Astrocyte (in vitro differentiated cells and primary cell): ENCODE measurements at places on chromosomes 2 and 18. TPM values are rescaled to one million over a fixed set of nuclear protein-coding genes. Genes with fewer than 3 reads are reported as not detected.

PRKAG3 gene
- total RNA-seq = not detected in 2 replicates

NT5C1B gene
- not detected in 2 replicates for total RNA-seq

TUBB8B gene
- not detected in 2 replicates for total RNA-seq

FBXO15 gene
- total RNA-seq = 1.2 TPM in 2 replicates

PIKFYVE gene
- total RNA-seq = 29.8 and 32.2 TPM in 2 replicates

DNA sequence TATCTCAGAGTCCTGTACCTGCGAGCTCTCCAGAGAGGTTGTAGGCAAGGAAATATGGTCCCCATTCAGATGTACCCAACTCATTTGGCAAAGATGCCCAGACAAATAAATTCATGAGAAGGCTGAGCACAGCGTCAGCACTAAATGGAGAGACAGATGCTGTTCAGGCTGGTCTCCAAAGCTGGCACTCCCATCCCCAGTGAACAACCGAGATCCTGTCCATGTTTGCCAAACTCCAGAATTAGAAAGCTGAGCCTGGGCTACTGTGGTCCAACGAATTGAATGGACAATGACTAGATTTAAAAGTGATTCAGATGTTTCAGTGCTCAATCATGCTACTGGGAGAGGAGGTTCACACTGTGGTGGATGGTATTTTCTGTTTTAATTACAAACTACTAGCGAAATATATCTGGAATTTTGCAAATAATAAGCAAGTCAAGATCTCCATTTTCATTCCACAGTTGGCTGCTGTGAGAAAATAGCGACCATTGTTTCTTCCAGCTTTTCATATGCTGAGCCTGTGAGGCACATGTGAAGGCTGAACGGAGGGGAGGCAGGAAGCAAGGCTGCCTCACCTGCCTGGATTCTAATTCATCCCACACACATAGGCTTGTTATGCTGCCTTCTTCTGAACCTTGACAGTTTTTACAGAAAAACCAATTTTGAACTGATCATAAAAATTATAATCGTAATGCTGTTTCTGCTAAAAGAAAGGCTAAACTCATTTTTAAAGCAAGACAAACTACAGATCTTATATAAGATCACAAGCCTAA lies 22.6 kb upstream of the DAPL1 start:
- DNase-seq = no peak

DNA sequence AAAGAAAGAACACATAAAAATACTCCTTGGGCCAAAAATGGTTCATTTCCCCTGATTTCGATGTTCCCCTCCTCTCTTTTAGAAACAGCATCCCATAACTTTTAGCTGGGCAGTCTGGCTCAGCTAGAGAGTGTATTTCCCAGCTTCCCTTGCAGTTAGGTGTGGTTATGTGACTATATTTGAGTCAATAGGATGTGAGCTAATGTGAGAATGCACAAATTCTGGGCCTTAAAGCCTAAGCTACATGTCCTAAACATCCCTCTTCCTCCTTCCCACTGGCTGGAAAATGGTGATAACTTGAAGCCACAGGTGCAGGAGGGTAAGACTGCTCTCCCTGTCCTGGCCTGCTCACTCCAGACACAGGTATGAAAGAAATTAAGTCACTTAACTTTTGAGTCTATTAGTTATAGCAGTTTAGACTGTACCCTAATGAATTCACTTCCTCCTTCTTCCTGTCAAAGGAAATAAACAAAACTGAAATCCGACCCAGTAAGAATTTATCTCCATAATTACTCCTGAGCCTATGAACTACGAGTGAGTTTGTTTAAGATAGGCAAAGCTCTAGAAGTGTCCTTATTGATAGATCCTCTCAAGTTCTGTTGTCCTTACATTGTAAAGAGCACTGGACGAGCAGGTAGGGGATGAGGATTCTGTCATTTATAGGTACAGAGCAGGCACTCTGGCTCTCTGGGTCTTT lies 177.6 kb downstream of the MTX2 start:
- no peak for DNase-seq

- DNase-seq = no peak
These were observed 20.0 kb upstream of the STAT4 start for GRCh38 chr2:191170773-191171172.

DNA sequence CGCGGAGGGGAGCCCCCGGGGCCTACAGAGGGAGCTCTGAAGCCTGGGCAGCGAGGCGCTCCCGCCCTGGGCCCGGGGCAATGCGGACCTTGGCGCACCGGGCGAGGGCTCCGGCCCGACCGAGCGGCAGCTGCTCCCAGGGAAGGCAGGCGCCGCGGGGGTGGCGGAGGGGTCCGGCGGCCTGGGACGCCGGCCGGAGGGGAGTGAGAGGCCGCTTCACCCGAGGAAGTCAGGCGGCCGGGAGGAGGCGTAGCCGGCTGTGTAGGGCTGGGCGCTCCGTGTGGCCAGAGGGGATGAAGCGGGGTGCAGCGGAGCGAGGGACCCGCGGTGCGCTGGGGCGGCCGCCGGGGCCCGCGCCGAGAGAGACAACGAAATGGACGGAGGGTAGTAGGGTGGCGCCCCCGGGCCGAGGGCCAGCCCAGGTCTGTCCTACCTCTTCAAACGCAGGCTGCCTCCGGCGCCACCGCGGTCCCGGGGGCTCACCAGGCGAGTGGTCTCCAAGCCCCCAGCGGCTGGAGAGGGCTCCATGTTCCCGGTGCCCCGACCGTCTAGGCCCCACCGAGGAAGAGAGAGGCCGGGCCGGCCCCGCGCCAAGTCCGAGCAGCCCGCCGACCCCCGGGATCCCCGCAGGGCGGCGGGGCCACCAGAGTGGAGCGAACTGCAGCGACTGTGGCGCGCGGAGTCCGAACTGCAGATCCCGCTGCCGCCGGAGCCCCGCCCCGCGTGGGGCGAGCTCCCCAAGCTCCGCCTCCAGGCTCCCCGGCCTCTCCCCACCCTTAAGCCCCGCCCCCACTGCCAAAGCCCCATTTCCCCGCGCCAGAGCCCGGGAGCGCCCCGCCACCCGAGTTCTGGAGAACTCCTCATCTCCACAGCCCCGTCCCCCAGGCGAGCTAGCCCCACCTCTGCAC lies at the start of gene SLC30A3:
Gene SLC30A3, minus strand, starts transcription at position 669 of the 908 bp plus-strand sequence. Its CDS starts 141 bp downstream, at position 528.
- DNase-seq = no peak

DNA sequence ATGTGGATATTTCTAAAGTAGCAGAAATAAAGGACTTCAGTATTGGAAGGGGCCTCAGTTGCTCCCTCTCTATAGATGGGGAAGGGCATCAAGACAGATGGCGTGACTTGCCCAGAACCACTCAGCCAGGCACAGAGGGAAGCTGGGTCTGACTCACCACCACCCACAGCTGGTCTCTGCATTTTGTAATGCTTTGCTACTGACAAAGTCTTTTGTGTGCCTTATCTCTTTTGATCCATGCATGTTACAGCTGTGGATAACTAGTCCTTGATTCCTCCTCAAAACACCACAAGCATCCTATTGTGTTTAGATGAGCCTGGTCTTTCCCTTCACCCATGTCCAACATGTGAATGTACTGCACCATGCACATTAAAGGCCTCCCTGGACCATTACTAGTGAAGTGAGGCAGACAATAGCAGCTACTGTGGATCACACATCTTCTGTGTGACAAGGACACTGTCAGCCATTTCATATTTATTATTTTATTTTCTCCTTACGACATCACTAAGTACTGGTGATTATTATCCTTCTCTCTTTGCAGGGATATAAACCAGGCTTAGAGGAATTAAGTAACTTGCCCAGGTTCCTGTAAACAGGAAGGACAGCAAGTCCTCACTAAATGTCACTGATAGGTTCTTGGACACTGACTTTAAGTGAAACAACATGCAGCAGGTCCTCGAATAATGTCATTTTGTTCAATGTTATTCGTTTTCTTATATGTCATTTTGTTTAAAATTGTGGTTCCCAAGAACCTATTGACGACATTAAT lies 29.6 kb upstream of the IL37 start:
- DNase-seq = peak; percentile 94

DNA sequence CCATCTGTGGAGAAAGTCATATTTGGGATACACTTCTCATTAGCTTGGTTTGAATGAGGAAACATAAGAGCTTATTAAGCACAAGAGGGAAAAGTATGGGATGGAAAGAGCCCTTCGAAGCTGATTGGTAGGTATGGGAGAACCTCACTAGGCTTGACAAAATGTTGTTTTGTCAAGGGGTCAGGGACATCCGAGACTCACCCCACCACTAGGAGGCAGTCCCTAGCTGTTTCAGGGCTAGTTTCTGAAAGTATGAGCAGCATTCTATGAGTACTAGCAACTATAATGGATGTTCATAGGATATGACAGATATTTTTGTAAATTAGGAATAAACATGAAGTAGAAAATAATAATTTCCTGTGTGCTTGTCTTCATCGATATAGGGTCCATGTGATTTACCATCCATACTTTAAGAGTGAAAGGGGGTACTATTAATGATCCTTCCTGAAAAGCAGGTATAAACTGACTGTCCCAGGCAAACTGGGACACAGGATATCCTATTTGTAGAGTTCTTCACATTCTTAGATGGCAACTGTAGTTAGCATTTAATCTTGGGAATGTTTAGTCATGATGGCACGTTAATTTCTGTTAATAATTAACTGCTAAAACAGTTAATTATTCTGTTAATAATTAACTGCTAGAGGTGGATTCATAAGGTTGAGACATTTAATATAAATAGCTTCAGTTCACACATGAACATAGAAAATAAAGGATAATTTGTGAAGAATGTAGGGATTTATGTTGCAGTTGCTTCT lies 28.4 kb downstream of the OTX1 start:
- DNase-seq = no peak

GRCh38 chr2:1140389-1141003 lies 189.8 kb downstream of the SNTG2 start:
- DNase-seq = no peak

GRCh38 chr2:14194233-14194632 lies 438.3 kb upstream of the LRATD1 start:
- no peak for DNase-seq

DNA sequence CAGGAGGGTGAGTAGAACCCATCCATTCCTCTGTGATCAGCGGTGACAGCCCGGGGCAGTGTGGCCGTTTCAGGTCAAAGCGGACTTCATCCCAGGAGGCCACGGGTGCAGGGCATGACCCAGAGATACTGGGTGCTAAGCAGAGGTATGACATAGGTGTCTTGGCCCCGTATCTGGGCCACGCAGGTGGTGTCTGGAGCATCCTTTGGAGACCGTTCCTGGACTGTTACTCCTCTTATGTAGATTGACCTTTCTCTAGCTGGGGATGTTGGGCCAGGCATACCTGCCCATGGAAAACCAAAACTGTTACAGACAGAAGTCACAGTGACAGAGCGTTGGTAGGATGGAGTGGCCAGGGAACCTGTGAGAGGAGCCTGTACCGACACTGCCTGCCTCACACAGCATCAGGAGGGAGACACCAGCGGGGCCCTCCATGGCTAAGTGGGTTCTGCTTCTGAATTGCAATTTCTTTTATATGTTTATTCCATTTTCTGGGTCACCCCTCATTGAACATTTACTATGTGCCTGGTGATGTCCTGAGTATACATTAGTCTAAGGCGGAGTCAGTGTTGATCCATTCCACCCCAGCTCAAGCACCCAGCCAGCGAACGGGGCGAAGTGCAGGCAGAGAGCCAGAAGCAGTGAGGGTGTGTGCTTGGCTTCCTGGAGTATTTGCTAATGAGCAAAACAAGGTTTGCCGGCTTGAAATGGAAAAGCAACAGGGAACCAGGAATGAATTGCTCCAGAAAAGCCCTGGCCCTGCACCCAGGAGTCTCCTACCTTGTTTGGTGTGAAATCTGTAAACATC lies 141.7 kb downstream of the SH3RF3 start:
- no peak for DNase-seq

DNA sequence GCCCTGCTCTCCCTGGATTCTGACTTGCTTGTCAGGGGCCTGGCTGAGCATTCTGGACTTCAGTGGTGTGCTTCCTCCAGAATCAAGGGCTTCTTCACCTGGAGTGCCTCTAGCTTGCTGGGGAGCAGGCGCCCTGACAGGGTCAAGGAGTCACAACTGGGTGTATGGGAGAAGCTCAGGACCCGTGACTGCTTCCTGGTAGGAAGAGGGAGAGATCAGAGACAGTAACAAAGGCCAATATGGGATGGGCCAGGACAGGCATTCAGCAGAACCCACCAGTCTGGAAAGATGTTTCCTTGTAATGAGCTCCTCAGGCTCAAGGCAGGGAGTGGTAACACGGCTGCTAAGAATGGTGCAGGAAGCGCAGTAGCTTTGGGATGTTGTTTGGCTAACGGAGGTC lies 104.4 kb upstream of the ACAA2 start:
- DNase-seq = no peak

GRCh38 chr18:23380001-23380550 lies 73.0 kb upstream of the RIOK3 start:
- peak; percentile 91 for DNase-seq

DNA sequence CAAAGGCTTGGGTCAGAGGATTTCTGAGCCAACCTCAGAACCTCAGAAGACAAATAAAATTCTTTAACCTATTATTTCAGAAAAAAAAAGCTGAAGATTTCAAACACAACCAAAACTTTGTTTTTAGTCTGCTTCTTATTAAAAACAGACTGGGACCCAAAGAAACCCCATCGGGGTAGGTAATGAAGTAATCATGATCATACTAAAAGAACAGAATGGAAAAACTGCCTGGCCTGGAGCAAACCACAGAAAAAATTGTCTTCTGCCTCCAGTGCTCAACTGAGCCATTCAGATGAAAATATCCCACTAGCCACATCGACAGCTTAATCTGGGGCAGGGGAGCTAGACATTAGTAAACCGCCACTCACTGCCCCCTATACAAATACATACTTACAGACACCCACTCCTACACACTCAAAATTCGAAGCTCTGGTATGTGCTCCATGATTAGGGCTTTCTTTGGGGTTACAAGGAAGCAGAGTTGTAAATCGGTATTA lies 76.5 kb downstream of the SDC1 start:
- DNase-seq = no peak

- DNase-seq = no peak
These were observed 13.8 kb downstream of the NEB start for GRCh38 chr2:151720521-151720920.

DNA sequence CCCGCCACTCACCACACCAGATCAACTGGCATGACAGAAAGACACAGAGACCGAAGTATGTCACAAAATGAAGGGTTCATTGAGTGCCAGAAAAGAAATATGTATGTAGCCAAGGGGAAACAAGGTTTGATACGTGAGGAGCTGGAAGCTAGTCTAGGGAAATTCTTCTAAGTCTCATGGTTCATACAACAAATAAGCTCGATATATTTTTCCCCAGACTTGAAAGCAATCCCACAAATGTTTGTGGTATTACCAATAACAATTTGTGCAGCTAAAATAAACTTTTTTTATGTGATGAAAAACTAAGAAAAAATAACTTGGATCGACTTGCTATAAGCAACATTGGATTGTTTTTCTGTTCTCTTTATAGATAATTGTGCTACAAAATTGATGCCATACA lies 777.0 kb downstream of the TSN start:
- no peak for DNase-seq

DNA sequence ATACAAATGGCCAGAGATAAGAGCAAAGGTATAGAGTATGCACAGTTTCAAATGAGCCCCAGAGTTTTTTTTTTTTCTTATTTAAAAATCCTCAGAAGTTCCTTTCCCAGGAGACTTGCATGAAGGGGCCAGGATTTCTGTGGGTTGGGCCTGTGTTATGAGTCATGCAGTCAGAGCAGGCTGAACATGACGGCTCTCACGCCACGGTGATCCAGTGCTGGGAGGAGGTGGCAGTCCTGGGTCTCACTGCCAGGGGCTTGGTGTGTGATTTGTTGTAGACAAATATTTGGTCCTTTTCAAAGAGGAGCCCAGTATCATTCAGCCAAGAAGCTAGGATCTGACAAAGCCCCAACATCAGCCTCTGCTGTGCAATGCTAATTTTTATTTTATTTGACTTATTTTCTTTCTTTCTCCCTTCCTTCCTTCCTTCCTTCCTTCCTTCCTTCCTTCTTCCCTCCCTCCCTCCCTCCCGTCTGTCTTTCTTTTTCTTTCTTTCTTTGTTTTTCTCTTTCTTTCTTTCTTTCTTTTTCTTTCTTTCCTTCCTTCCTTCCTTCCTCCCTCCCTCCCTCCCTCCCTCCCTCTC lies 10.4 kb upstream of the KCNE4 start:
- DNase-seq = peak; percentile 98
